ENCODE measurements at places on chromosomes 1 and 21.

GRCh38 chr1:25478633-25479032 is 47.9 kb downstream of the MACO1 start:
- no peak for DNase-seq

GRCh38 chr1:77846966-77847365 is 41.5 kb upstream of the NEXN start:
- no peak for DNase-seq

DNA sequence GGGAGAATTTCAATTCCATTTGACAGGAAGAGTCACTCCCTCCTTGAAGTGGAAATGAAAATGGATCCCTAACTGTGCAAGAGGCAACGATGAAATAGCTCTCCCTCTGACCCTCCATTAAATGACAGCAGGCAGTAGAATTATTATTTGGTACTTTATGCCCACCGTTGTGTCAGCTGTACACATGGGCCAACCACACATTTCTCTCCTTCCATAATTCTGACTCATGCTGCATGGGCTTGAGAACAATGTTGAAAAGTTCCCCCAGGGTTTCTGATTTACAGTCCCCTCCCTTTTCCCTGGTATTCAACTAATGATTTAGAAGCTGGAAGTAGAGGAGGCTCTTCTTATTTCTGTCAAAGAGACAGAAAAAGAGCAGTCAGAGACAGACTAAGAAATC is 103.5 kb downstream of the RGS7 start:
- DNase-seq = no peak

DNA sequence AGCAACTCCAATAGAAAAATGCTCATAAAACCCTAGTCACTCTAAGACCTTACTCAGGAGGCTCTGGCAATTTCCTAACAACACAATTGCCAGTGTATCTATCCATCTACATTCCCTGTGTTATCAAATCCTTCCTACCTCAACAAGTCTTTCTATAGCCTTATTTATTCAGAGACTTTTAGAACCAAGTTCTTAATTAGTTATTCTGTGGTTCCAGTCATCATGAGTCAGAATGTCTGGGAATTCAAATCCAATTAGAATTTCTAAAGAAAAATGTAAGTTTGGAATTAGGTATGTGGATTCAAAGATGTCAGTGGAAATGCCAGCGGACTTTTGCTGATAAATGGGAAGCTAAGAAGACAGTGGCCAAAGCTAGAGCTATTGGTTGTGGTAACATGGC is 302.6 kb upstream of the C1orf87 start:
- DNase-seq = no peak

- DNase-seq = no peak
Observed at GRCh38 chr1:6770751-6771440, 14.4 kb upstream of the CAMTA1 start.

GRCh38 chr1:200422211-200422610 is 12.4 kb upstream of the ZNF281 start:
- DNase-seq = no peak

- DNase-seq = no peak
Observed at GRCh38 chr1:92029241-92029922, 403 bp upstream of the EPHX4 start.

- DNase-seq = no peak
Observed at GRCh38 chr1:185279571-185279970, 37.5 kb downstream of the IVNS1ABP start.

DNA sequence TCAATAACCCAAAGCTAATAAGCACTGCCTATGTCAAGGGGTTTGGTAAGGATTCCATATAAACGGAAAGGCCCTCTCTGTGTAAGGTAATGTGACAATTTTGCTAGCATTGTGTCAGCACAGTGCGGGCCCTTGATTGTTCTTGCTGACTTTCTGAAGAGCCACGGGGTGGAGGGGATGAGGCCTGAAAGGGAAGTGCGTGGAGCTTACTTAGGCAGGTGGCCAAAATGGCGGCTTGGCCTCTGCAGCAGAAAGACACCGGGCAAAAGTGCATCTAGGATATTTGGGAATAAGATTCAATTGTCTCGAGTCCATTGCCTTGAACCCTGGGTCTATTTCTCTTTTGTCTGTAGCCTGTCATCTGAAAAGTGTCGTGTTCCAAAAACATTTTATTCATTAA is 114.3 kb downstream of the TGFB2 start:
- DNase-seq = no peak

DNA sequence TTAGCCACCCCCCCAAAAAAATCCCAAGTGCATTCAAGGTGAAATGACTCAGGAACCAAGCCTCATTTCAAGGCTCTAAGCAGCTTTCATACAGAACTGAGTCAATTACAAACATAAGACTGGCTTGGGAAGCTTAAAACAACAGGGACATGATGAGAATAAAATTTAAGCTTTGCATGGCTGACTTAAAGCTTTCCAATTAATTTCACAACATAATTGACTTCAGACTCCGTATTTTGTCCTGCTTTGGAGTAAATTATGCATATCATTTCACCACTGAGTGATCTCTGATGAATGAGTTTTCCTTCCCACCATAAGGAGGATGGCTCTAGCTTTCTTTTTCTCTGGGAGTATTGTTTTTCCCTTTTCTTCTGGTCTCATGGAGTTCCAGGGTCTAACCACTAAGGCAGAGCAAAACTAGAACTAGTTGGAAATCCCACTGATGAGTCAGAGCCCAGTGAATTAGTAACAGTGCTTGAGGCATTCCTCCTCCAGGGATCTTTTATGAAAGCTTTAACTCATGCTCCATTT is 72.8 kb downstream of the XCL2 start:
- DNase-seq = no peak

- no peak for DNase-seq
Observed at GRCh38 chr1:86866665-86867064, 47.3 kb downstream of the SELENOF start.

GRCh38 chr1:48680411-48681035 is 96.2 kb downstream of the BEND5 start:
- DNase-seq = no peak

GRCh38 chr1:200733907-200734306 is 4.8 kb upstream of the CAMSAP2 start:
- DNase-seq = no peak

- DNase-seq = no peak
Observed at GRCh38 chr21:42939582-42940413, 14.4 kb upstream of the ERVH48-1 start.

DNA sequence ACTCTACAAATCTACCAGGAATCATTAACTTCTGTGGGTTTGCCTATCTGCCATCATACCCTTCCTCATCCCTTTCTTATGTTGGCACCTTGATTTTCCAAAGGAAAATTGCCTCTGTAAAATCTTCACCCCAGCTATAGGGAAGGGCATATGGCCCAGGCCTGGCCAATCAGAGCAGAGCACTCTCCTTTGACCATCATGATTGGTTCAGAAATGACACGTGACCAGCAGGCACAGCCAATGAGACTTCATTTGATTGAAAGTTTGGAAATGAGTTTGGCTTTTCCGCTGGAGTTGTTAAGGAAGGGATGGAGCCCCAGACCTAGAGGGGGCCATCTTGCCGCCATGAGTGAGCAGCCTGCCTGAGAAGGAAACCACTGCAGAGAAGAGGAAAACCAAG is 35.1 kb upstream of the IFFO2 start:
- DNase-seq = no peak

DNA sequence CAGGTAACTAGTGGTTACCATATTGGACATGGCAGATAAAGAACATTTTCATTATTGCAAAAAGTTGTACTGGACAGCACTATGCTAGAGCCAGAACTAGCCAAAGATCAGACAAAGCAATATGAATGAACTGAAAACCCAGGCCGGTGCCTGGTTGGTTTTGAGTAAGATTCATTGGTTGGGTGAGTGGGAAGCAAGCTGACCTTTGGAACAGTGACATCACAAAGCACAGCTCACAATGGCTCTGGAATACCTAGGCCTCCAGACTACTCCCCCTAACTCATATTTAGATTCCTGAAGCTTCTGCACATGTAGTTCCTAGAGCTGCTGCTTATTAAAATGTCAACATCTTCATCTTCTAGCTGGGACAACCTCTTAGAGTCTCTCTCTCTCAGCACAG is at the start of gene TMCO2:
TSS of gene TMCO2 (plus strand) at position 283 of the 400 bp plus-strand sequence. CDS start at position 340, 57 bp downstream.
- no peak for DNase-seq

- DNase-seq = peak; percentile 2
Observed at GRCh38 chr1:228351850-228352249, 54.8 kb downstream of the TRIM11 start.

Measured in T-helper 17 cell (primary cell).